ENCODE measurements at places on chromosomes 3 and 15. TPM values are rescaled to one million over a fixed set of nuclear protein-coding genes. Genes with fewer than 3 reads are reported as not detected.

ULK3 gene
- 48.4 TPM for total RNA-seq

PYDC2 gene
- not detected for total RNA-seq

GRCh38 chr15:84889313-84889990, 5.0 kb downstream of the SLC28A1 start:
- H3K4me3 ChIP-seq: no peak overlapping the region
- H3K36me3 ChIP-seq: no peaks in the 10 kb centered on the region
- no peak for DNase-seq
- H3K27me3 ChIP-seq: no peaks in the 10 kb centered on the region

- H3K36me3 ChIP-seq: no peaks in the 10 kb centered on the region
- H3K27ac ChIP-seq: peak within 1 kb of the TSS; percentile 15
- no peak within 1 kb of the TSS for H3K4me3 ChIP-seq
- H3K27me3 ChIP-seq: no peaks in the 10 kb centered on the region
These were observed at the start of gene TNFSF10 for GRCh38 chr3:172522871-172523818. Gene TNFSF10, minus strand, starts transcription at chr3:172523430. Its CDS starts 46 bp downstream, at chr3:172523384.

- no peaks in the 10 kb centered on the region for H3K27me3 ChIP-seq
- H3K4me1 ChIP-seq: peaks cover 7% of the 10 kb centered on the region
- no peaks in the 10 kb centered on the region for H3K36me3 ChIP-seq
These were observed 84.7 kb downstream of the ADAMTS17 start for GRCh38 chr15:100256970-100257650.

DNA sequence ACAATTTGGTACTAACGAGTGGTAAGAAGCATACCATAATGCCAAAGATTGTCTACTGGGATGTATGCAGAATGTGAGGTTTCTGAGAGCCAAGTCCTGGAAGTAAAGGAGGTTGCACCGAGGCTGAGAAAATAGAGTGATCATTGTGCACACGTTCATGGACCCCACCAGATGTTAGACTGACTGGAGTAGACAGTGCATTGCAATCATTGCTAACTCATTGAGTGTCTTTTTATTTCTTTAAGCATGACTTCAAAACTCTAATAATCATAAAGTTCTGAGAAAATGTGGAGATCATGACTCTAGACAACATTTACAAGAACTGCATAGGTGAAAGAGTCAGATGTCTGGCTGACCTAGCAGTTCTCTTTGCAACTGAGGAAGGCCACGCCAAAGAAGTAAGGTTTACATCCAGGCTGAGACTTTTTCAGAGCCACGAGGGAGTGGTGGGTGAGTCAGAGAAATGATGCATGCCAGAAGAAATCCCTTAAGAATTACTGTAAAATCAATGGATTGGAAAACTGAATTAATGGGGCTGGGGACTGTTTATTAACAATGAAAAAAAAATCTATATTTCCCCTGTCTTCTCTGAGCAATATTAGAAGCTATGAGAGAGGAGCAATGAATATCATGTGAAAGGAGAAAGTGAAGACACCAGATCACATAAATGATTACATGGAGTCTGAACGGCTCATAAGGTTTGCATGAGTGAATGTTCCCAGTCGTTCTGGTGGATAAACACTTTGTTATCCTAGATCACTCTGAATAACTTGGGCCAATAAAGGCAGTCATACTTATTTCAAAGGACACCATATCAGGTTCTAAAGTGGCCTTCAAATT, 76.0 kb upstream of the SLC25A26 start:
- peaks cover 7% of the 10 kb centered on the region for H3K4me1 ChIP-seq
- H3K36me3 ChIP-seq: no peaks in the 10 kb centered on the region
- no peaks in the 10 kb centered on the region for H3K27me3 ChIP-seq
- H3K4me3 ChIP-seq: no peak overlapping the region
- DNase-seq: no peak

DNA sequence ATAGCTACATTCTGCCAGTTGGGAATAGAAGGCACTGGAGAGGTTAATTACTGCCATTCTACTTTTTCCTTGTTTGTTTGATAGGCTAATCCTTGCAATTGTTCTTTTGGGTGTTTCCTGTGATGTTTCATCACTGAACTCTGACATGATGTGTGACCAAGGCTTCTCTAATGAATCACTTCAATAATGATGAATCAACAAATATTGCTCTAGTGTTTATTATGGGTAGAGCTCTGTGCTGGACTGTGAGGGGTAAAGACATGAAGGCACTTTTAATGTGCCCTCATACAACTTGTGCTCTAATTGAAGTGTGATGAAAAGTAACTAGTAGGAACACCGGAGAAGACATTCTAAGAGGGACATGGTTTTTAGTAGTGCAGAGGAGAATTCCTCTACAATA, 233.6 kb downstream of the WDR72 start:
- DNase-seq: no peak
- no peaks in the 10 kb centered on the region for H3K27me3 ChIP-seq
- no peak overlapping the region for H3K27ac ChIP-seq
- no peaks in the 10 kb centered on the region for H3K36me3 ChIP-seq
- peaks cover 11% of the 10 kb centered on the region for H3K4me1 ChIP-seq
- no peak overlapping the region for H3K4me3 ChIP-seq

DNA sequence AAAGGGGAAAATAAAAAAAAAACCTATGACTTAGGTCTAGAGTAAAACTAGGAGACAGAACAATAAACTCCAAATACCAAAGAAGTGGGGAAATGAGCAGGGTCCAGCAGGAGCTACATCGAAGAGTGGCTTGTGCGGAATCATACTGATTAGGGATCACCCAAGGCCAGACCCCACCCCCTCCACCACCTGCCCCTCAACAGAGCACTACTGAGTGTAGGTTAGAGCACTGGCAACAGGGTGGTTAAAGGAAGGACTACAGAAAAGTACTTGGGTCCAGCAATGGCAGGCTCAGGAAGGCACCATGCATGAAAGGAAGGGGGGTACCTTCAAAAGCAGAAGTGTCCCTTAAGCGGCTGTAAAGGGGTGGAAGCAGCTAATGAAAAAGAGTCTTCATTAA, 96.2 kb downstream of the UBE3A start:
- H3K27me3 ChIP-seq: no peaks in the 10 kb centered on the region
- peaks cover 40% of the 10 kb centered on the region for H3K36me3 ChIP-seq
- DNase-seq: no peak
- no peak overlapping the region for H3K4me3 ChIP-seq
- no peaks in the 10 kb centered on the region for H3K4me1 ChIP-seq
